ENCODE measurements at places on chromosomes 12 and 14. TPM values are rescaled to one million over a fixed set of nuclear protein-coding genes. Genes with fewer than 3 reads are reported as not detected.

Gene SUDS3
- 13.8 TPM for total RNA-seq

Gene CCDC38
- total RNA-seq = not detected

Gene C12orf54
- not detected for total RNA-seq

Gene SERPINA9
- under 0.01 TPM for total RNA-seq

Gene CLBA1
- 2.2 TPM for total RNA-seq

Gene FBLN5
- 9.7 TPM for total RNA-seq

Gene RDH11
- total RNA-seq = 109 TPM

Gene CHPT1
- 8.1 TPM for total RNA-seq

Gene AHNAK2
- total RNA-seq = 7.9 TPM

Gene SYNDIG1L
- total RNA-seq = not detected

Gene SLCO1A2
- not detected for total RNA-seq

Gene TIMM9
- 49.7 TPM for total RNA-seq

Gene ATG2B
- 22.0 TPM for total RNA-seq

Gene BRF1
- 13.3 TPM for total RNA-seq

Gene OLR1
- 3.2 TPM for total RNA-seq

Gene GPRC5D
- not detected for total RNA-seq

Gene PPP2R3C
- total RNA-seq = 31.1 TPM

Gene KRT78
- total RNA-seq = not detected

Gene TSPAN8
- total RNA-seq = not detected

Gene OR4E1
- total RNA-seq = not detected

Gene NEMP1
- 14.7 TPM for total RNA-seq

Gene GLT8D2
- total RNA-seq = 33.5 TPM

Gene G2E3
- total RNA-seq = 19.4 TPM

Gene UNG
- 13.3 TPM for total RNA-seq

Gene RPGRIP1
- not detected for total RNA-seq

Gene ZC2HC1C
- 0.54 TPM for total RNA-seq

Gene FBXL14
- total RNA-seq = 4.7 TPM

Gene SMARCD1
- total RNA-seq = 28.1 TPM

Gene C1QL4
- total RNA-seq = 0.18 TPM

Gene NPFF
- not detected for total RNA-seq

Gene EXD2
- total RNA-seq = 13.3 TPM

Gene P2RX2
- not detected for total RNA-seq

Gene PTPN11
- total RNA-seq = 199 TPM

Gene NRIP2
- total RNA-seq = 0.18 TPM

Gene POTEG
- not detected for total RNA-seq

Gene ABHD12B
- 0.18 TPM for total RNA-seq

Gene ALKBH1
- total RNA-seq = 10.8 TPM

Gene CEBPE
- total RNA-seq = not detected

Gene PLCZ1
- total RNA-seq = not detected

Gene KRT85
- total RNA-seq = not detected

Gene RASSF8
- 50.5 TPM for total RNA-seq

Gene DIO3
- not detected for total RNA-seq

Gene ACTR10
- 46.4 TPM for total RNA-seq

Gene KIF26A
- not detected for total RNA-seq

Gene PDE3A
- 0.18 TPM for total RNA-seq

Gene SPTB
- under 0.01 TPM for total RNA-seq

Gene GMFB
- total RNA-seq = 59.1 TPM

Gene ELK3
- 14.5 TPM for total RNA-seq

Gene BLTP3B
- 38.7 TPM for total RNA-seq

Gene HPD
- 0.18 TPM for total RNA-seq

Gene CIROP
- 0.28 TPM for total RNA-seq

Data from IMR-90 (cell line).